ENCODE measurements at places on chromosomes 12 and 14.
A peak's percentile ranks its signal among the peaks of the same experiment; 100 is the strongest.

- DNase-seq, result no peak
Observed at GRCh38 chr12:5868625-5869295, 76.3 kb downstream of the ANO2 start.

DNA sequence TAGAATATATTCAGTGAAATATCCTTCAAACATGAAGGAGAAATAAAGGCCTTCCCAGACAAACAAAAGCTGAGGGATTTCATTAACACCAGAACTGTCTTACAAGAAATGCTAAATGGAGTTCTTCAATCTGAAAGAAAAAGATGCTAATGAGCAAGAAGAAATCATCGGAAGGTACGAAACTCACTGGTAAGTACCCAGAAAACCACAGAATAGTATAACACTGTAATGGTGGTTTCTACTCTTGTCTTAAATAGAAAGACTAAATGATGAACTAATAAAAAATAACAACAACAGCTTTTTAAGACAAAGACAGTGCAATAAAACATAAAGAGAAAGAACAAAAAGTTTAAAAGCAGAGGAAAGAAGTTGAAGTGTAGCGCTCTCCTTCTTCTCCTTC lies 18.7 kb upstream of the RNF212B start:
- no peak for DNase-seq

DNA sequence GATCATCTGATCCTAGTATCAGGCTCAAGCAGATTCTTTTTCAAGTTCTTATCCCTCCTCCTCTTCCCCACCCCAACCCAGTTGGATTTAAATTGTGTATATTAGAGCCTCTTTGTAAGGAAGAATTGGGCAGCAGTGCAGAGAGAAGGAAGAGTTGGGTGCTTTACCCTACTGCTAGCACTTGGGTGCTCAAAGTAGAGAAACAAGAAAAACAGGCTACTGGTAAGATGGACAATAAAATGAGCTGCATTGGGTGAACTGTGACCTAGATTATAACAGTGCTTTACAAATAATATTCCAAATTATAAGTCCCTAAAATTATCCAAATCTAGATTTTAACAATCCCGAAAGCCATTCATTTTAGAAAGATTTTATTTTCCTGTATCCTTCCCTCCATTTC lies 363.4 kb upstream of the GARIN6 start:
- DNase-seq, result no peak

DNA sequence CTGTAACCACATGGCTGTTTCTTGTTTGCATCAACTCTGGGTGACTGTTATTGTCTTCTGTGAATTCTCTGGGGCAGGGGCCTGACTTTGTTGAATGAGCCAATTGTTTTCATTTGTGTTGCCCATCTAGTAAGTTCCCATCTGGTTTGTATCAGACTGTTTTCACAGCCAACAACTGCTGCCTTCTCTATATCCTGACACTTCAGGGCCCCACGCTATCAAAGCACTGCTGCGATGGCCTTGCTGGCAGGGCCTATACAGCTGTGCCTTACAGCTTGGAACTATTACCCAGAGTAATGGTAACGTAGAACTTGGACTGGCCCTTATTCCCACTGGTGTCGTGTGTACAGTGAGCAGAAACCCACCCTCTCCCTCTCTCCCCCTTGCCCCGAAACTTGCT lies 104.3 kb upstream of the DACT1 start:
- no peak for DNase-seq

DNA sequence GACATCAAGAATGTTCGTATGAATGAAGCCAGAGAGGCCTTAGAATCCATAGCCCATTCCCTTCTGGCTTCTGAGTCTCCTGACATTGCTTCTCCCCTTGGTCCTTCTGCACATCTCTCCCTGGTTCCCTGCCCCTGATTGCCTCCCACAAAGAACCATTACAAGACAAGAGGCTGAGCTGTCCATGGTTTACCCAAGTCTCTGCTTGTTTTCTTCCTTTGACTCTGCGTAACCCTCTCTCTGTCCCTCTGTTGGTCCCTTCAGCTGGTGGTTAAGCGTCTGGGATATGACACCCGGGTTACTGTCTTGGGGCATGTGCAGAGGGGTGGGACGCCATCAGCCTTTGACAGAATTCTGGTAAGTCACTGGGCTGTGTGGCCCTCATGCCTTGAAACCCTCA lies 15.9 kb downstream of the PFKM start:
- DNase-seq, result no peak

DNA sequence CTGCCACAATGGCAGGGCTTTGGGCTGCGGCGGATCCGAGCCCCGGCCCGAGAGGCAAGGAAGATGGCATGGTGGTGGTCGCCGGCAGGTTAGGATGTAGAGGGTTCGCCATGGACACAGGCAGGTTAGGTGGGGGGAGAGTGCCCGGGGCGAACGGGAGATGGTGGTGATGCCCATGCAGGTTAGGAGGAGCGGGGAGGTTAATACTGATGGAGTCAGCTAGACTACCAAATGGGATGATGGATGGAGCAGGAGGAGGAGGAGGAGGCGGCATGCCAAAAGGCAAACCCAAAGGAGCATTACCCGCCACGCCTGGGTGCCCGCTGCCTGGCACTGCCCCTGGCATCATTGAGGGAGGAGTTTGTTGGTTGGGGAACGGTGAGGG lies 6.2 kb downstream of the MYL6 start:
- no peak for DNase-seq

DNA sequence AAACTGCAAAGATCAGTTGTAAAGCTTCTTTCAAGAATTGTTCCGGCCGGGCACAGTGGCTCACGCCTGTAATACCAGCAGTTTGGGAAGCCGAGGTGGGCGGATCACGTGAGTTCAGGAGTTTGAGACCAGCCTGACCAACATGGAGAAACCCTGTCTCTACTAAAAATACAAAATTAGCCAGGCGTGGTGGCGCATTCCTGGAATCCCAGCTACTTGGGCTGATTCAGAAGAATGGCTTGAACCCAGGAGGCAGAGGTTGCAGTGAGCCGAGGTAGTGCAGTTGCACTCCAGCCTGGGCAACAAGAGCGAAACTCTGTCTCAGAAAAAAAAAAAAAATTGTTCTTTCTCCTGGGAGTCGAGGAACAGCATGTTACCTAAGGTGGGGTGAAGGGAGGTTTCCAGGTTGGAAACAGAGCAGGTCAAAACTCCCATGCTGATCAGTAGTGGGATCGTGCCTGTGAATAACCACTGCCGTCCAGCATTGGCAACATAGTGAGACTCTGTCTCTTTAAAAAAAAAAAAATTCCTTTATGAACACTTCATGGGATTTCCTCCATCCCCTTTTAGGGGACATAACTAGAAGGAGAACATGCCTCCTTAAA lies 13.9 kb downstream of the FBXO34 start:
- DNase-seq, result no peak

DNA sequence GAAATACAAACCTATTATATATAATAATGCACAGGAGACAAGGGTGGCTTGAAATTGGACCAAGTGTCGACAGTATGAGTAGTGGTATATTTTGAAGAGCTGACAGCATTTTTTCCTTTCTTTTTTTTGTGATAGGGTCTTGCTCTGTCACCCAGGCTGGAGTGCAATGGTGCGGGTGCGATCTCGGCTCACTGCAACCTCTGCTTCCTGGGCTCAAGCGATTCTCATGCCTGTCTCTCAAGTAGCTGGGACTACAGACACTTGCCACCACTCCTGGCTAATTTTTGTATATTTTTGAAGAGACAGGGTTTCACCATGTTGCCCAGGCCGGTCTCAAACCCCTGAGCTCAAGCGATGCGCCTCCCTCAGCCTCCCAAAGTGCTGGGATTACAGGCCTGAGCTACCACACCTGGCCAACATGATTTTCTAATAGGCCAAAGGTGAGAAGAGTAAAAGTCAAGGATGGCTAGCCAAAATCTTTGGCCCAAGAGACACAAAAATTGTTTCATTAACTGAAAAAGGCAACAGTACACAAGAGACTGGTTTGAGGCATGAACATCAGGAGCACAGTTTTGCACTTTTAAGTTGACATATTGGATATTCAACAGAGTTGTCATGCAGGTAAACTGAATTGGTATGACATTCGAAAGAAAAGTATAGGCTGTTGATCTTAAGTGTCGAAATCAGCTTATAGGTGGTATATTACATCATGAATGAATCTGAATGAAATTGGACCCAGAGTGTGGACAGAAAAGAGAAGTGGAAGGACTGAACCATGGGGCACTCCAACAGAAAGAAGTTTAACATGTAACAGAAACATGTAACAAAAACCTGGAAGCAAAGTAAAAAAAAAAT lies 12.5 kb downstream of the HNRNPC start:
- no peak for DNase-seq

GRCh38 chr12:6215120-6215807 lies 15.1 kb downstream of the CD9 start:
- DNase-seq, result no peak

DNA sequence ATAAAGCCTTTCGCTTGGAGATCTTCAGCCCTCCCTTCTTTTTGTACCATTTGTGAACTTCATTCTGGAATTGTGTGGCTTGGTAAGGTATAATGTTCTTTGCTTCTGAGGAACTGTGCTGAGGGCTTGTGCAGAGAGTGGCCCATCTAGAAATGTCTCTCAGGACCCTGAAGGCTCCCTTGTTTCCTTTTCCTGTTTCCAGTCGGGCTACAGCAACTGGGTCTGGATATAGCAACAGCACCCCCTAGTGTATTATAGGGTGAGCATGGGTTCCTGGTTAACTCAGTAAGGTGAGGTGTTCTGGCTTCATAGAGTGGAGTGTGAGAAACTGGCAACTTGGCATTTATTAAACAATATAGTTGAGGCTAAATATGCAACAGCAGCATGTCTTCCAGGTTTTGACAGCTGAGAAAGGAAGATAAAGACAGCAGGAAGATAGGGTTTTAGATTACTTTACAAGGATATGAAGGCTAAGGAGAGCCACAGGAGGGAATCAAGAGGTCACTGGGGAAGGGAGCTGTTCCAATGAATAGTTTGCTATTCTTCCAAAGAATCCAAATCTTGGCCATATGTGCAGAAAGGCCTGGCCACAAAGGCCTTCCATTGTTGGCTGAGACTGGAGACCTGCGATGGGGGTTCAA lies 49.1 kb upstream of the RNU6-8 start:
- peak; percentile 67 for DNase-seq

DNA sequence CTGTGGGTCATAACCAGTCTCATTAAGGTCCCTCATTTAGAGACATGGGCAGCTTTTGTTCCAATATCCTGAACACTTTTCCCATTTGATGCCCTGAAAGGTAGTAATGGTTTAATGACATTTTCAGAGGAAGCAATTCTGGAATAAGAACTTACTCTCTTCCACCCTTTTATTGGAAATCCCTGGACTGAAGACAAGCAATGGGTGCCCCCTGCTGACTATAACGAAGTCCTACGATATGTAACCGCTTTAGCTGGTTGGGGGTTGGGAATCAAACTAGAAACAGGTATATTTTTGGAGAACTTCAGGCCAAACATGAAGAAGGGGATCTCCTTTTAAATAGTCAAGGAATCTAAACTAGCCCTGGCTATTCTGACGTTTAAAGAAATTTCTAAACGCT lies 20.5 kb downstream of the SARNP start:
- DNase-seq, result peak; percentile 8

- no peak for DNase-seq
Observed at GRCh38 chr14:27390155-27390554, 792.3 kb upstream of the NOVA1 start.

DNA sequence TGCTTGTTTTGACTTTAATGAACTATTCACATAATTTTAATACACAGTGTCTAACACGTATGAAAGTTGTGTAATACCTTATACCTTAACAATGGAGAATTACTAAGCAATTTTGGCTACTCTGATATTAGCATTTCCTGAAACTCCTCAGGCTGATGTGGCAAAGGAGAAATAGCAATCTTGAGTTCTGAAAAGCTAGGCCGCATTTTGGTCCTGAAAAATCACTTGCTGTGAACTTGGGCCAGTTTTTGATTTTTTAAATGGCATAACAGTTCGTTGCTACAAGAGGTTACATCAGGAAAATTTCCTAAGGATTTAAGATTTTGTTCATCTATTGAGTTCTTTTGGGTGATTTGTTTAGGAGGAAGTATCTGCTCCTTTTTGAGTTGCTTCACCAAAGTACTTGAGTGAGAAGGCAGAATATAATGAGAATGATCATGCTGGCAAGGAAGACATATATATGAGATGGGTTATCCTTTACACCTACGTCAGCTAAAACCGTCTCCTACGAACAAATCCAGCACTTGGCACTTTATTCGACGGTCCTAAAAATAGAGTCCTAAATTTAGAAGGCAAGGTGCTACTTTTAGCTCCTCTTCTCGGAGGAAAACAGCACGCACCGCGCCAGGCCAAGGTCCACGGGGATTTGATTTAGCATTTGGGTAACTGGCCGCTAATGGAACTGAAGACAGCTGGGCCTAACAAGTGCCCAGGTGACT lies 32.2 kb downstream of the MIA2 start:
- DNase-seq, result no peak

Measured in Daoy (cell line).